Kasumi-1 (cell line): ENCODE measurements at places on chromosomes 1 and 21.

- peak; percentile 82 for DNase-seq
Observed at GRCh38 chr1:54488065-54488750, 59.8 kb upstream of the ACOT11 start.

- DNase-seq = no peak
Observed at GRCh38 chr1:87897481-87897880, 568.8 kb downstream of the LMO4 start.

DNA sequence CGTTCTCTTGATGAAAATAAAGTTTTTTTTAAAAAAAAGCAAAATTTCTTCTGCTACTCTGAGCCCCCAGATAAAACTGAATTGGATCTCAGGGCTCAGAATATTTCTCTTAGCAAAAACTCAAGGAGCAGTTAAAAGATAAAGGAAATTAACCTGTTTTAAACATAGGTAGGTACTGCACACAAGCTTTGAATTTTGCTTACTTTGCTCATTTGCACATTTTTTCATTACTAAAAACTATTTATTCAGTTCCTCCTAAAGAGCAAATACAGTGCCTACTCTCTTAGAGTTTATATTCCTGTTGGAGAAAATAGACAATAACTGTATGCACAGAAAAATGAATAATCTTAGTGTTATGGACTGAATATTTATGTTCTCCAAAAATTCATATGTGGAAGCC is 13.0 kb upstream of the TNFSF4 start:
- no peak for DNase-seq

GRCh38 chr1:8318436-8318835 is 522 bp downstream of the SLC45A1 start:
- DNase-seq = no peak

- DNase-seq = no peak
Observed at GRCh38 chr1:207815913-207816291, 64.0 kb downstream of the CD46 start.

GRCh38 chr21:15496911-15497310 is 232.9 kb upstream of the USP25 start:
- peak; percentile 1 for DNase-seq

- DNase-seq = no peak
Observed at GRCh38 chr1:33322109-33322508, 1.2 kb upstream of the A3GALT2 start.

DNA sequence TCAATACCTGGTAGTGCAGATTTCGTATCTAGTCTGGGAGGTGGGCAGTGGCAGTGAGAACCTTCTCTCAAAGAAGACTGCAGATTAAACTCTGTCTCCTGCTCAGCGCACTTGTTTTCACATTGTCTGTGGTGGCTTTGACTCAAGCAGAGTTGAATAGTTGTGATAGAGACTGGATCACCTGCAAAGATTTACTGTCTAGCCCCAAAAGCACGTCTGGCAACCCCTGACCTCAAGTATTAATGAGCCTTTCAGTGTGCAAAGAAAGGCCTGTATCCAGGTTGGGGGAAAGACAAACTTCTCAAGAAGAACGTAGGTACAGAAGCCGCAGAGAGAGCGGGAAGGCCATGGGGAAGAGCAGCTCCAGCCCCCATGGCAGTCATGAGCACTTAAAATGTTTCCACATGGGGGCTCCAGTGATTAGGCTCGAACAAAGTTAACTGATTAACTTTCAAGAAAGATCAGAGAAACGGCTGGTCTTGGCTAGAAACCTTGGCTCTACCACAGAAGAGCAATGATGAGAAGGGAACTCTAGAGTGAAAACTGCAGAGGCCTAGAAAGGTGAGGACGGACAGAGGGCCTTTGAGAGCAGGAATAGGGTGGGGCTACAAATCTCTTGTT is 15.2 kb downstream of the HENMT1 start:
- DNase-seq = no peak

- peak; percentile 33 for DNase-seq
Observed at GRCh38 chr1:26112407-26112775, 767 bp downstream of the PDIK1L start.

GRCh38 chr1:92482665-92483609 is 3.8 kb downstream of the GFI1 start:
- DNase-seq = no peak

DNA sequence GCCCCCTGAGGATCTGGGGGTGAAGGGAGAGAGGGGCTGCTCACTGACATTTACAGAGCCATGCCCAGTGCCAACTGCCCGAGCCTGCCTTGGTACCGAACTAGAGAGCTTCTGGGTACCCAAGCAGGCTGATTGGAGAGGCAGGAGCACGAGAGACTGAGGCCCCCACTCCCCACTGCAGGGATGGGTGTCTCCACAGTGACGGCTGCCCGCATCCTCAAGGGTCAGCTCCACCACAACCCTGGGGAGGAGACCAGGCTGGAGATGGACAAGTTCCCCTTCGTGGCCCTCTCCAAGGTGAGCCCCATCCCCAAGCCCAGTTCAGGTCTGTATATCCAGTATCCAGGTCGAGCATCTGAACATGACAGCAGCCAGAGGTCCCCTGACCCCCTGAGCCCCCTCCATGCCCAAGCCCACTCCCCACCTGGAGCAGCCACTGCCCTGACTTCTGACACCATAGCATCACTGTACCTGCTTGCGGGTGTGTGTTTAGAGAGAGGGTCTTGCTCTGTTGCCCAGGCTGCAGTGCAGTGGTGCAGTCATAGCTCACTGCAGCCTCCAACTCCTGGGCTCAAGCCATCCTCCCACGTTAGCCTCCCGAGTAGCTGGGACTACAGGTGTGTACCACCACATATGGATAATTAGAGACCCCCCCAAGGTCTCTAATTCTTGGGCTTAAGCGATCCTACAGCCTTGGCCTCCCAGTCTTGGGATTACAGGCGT is 51.9 kb downstream of the ALPL start:
- DNase-seq = no peak

- peak; percentile 80 for DNase-seq
Observed at GRCh38 chr21:44865561-44866280, 7.8 kb downstream of the PTTG1IP start.

GRCh38 chr1:241475671-241476070 is 43.9 kb downstream of the FH start:
- DNase-seq = no peak

DNA sequence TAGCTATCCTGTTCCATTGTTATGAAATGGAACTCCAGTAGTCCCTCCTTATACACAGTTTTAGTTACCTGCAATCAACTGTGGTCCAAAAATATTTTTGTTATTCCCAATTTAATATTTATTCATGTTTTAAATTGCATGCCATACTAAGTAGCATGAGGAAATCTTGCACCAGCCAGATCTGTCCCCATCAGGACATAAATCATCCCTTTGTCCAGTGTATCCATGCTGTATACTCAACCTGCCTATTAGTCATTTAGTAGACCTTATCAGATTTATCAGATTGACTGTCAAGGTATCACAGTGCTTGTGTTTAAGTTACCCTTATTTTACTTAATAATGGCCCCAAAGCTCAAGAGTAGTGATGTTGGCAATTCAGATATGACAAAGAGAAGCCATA is 207.9 kb upstream of the DMRTA2 start:
- DNase-seq = no peak

- DNase-seq = no peak
Observed at GRCh38 chr1:166605137-166605536, 234.1 kb upstream of the POGK start.

DNA sequence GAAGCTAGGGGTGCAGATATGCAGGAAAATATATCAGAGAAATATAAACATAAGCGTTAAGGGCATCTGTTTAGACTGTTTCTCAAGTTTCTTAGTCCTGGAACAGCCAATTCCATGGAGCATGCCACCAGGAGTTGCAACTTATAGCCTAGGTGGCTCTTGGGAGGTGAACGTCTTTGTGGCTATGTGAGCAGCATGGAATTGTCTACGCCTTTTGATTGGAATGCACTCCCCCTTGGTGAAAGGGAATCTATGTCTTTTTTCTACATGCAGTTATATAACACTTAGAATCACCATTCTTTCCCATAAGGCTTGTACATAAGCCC is 12.4 kb downstream of the RCSD1 start:
- no peak for DNase-seq

- DNase-seq = no peak
Observed at GRCh38 chr1:20202166-20202565, 15.8 kb upstream of the PLA2G2C start.

DNA sequence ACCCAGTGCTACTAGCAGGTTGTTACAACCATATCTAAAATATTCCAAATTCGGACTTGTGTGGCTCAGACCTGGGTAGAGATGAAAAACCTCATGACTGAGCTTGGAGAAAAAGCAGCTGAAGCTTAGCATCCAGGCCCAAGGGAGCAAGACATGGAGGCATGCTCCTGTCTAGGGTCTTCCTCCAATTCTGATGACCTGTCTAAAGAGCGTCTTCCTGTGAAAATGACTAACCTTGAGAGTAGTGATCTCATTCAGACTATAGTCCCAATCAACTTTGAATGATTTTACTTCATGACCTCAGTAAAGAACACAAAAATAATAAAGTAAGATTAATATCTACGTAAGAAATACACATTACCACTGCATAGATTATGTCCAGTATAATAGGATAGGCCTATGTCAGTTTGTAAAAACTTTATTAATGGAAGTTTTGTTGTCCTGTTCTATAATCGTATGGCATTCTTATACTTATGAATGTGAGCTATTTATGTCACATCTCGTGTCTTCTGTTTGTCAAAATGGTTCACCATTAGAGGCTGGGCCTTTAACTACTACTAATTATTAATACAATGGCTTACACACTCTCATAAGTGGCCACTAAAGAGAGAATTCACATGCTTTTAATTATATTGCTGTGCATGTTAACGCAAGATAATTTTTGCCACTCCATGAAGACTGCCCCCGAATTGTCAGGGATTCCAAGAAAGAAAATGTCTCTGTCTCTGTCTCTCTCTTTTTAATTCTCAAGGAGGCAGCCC is 201.3 kb downstream of the NCAM2 start:
- no peak for DNase-seq

- DNase-seq = no peak
Observed at GRCh38 chr21:36045993-36046392, 14.3 kb downstream of the SETD4 start.

- DNase-seq = no peak
Observed at GRCh38 chr1:200172311-200172710, 144.8 kb downstream of the NR5A2 start.

- DNase-seq = no peak
Observed at GRCh38 chr1:229553621-229554130, 4.8 kb downstream of the ABCB10 start.

GRCh38 chr1:26360807-26361604 is 7.1 kb upstream of the CRYBG2 start:
- no peak for DNase-seq

DNA sequence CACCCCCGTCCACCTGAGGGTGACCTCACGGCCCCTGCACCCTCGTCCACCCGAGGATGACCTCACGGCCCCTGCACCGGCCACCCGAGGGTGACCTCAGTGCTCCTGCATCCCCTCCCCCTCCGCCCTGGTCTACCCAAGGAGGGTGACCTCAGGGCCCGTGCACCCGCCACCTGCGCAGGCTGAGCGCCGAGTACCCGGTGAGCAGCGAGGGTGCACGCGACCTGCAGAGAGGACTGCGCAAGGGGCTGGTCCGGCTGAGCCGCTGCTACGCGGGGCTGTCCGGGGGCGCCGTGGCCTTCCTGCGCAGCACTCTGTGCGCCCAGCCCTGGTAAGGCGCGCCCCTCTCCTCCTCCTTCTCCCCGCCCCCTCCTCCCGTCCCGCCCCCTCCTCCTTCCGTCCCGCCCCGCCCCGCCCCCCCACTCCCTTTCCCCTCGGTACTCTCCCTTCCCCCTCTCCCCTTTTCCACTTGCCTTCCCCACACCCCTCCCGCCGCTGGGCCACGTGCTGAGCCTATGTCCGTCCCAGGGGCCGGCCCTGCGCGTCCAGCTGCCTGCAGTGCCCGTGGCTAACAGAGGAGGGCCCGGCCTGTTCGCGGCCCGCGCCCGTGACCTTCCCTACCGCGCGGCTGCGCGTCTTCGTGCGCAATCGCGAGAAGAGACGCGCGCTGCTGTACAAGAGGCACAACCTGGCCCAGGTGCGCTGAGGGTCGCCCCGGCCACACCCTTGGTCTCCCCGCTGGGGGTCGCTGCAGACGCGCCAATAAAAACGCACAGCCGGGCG is 28.4 kb downstream of the TRIM11 start:
- peak; percentile 46 for DNase-seq

DNA sequence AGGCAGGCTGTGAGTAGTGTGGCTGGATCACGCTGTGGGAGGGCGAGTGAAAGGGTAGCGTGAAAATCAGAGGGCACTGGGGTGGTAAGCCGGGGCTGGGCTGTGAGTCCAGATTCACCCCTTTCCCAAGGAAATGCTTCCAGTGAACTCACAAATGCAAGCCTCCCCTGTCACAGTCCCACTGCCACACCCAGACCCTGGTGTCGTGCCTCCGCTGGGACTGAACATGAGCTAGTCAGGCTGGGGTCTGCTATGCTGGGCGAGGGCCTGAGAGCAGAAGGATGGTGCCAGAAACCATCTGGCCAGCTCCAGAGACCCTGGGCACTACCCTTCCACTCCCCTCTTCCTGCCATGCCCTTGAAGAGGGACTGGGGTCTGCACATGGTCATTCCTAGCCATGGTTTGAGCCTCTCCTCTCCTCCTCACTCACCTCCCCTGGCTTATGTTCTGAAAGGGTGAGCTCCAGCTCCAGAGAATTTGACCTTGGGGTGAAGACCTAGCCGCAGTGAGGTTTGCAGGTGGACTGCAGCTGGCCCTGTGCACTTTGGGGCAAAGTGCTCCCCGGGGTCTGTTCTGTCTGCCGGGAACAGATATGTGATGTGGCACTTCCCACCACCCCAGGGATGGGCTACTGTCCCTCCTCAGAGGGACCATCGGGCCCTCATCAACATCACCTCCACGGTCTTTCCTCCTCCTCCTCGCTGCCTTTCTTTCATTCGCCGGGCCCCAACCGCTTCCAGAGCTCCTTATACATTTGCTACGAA is 365.6 kb downstream of the RPS6KC1 start:
- DNase-seq = no peak

DNA sequence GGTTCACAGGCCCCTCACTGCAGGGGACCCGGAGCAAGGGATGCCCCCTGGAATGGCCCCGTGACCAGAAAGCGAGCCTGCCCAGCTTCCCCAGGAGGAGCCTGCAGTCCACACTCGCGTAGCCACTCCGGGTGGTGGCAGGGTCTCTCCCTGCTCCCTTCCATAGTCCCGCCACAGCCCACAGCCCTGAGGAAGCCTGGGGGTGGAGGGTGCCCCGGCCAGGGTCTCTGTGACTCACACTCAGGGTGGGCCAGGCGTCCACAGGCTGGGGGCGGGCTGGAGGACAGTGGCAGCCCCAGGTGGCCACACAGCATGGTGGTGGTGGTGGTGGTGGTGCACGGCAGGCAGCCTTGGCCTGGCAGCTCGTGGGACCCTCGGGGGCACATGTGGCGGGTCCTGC is 15.6 kb downstream of the YBEY start:
- DNase-seq = no peak
